Left ventricle myocardium superior (tissue), 1 donor: ENCODE measurements at places on chromosomes 4 and X. TPM values are rescaled to one million over a fixed set of nuclear protein-coding genes. Genes with fewer than 3 reads are reported as not detected.

DNA sequence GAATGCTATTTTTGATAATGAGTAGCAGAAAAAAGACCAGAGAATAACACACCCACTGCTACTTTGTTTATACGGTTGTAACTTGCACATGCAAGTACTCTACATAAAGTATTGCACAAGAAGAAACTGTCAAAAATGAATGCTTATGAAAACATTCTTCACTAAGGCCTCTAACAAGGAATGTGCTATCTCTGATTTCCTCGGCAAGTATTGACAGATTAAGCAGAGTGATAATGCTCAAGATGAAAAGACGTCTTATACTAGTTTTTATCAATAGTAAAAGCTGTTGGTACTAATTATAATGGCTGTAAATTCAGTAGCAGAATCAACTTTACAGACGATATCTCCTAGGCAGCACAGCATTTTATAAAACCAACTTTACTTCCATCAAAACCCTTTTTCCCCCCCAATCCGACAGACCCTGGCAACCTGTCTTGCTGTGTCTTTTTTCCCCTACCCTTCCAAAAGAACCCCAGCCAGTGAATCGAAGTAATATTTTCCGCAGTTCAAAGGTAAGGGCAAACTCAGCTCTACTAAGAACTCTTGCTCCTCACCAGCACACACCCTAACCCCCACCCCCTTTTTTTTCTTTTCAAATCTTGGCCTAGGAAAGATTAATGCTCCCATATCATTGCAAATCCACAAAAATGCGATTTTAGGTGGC, 1.5 kb downstream of the FRYL start:
- DNase-seq, result no peak

- no peak for DNase-seq
Measured at GRCh38 chr4:102334624-102335023, 10.7 kb downstream of the SLC39A8 start.

DNA sequence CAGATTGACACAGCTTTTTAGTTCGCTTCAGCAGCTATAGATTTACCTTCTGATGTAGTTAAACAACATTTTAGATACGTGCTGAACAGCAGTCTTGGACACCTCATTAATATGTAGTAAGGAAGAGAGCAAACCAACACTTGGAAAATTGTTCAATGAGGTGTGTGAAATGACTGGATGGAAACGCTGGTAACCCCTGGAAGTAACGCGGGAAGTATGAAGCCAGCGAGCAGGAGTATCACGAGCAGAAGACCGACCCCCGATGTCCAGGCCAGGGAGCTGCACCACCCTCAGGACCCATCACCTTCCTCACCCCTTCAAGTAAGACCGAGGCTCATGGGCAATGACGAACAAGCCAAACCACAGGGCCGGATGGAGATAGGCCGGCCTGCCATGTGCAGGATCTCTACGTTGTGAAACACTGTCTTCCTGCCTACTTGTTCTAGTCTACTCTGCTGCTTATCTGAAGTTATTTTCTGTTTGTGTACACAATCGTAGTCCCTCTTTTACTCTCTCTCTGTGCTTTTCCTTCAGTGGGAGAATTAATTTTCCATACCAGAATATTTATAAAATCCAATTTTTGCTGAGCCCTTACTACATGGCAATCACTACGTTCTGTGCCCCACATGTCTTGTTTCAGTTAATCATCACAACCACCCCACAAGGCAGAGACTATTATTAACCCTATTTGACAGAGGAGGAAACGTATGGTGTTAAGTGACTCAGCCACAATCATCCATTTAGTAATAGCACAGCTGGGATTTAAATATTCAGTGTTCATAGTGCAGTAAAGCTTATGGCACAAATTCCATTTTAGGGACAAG, 221.7 kb downstream of the APBB2 start:
- no peak for DNase-seq

- peak; percentile 33 for DNase-seq
Measured at GRCh38 chr4:144449611-144450010, 196.3 kb upstream of the HHIP start.

DNA sequence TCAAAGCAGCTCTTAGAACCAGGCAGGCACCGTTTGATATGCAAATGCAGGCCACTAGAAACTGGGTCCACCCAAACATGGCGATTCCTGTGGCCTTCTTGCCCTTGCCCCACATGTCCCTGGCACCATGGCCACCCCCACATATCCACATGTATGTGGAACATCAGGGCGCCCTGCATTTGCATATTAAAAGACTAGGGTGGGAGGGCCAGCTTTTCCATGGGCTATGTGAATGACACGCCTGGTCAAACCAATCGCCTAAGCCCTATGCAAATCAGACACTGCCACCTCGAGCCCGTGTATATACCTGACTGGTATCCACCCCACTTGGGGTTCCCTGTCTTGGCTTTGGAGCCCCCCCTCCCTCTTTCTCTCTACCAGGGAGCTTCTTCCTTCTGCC, 107.0 kb downstream of the ABLIM2 start:
- no peak for DNase-seq

GRCh38 chr4:75822416-75822815, 79.8 kb downstream of the PPEF2 start:
- no peak for DNase-seq

DNA sequence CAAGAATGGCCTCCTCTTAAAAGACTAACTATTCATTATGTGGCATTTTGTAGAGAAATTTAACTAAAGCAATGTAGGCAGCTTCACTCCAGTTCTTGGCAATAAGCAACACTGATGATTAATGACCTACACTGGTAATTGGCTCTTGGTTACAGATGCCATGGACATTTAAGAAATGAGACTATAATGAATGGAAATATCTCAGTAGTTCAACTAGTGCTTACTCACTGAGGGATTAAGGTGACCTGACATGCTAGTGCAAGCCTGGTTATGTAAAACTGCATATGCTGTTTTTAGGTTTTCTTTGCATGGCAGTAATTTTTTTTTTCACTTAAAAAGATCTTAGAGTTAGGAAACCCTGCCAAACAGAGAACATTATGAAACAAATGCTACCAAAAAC, 152.7 kb upstream of the AADAT start:
- DNase-seq, result no peak

DNA sequence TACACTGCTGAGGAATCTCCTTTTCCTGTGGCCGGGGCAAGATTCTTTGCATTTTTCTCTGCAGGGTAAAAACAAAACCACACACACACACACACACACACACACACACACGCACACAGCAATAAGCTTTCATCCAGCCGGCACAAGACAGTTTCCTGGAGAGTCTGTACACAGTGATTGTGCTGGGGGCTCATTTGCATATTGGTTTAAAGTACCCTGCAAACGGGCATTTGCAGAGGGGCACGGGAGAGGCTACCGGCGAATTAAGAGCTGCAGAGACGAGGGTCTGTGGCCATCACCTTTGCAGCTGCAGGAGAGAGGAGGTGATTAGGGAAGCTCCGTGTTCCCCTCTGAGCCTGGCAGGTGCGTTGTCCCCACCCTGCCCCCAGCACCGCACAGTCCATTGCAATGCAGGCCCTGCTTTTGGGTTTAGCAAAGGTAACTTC, 219.9 kb downstream of the SHOX start:
- DNase-seq, result no peak

GRCh38 chrX:113947548-113947947, 636.3 kb upstream of the HTR2C start:
- no peak for DNase-seq

DNA sequence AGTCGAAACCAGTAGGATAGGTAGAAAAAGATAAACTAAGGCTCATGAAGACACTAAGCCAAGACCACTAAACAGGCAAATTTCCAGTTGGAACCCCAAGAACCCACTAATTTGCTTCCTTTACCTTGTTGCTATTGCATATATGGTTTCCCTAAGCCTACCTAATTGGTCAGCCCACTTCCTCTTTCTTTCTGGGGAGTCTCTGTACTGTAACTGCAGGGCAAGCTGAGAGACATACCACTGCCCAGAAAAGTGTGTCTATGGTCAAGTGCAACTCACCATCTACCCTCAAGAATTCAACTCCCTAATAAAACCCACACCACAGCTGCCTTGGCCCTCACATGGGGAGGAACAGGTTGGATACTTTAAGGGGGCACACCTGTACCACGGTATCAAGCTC, 28.6 kb downstream of the IDS start:
- DNase-seq, result no peak

DNA sequence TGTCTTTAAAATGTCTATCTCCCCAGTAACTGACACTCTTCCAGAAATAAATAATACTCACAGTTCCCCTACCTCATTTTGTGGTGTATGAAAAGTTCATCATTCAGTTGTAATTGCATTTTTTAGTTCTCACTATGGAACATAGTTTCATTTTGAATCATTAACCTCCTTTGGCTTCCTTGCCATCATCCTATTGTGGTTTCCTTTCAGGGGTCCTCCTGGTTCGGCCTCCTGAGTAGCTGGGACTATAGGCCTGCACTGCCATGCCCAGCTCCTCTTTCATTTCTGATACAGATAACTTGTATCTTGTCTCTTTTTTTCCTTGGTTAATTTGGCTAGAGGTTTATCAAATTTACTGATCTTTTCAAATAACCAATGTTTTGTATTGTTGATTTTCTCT, 23.1 kb upstream of the BLTP1 start:
- DNase-seq, result no peak

DNA sequence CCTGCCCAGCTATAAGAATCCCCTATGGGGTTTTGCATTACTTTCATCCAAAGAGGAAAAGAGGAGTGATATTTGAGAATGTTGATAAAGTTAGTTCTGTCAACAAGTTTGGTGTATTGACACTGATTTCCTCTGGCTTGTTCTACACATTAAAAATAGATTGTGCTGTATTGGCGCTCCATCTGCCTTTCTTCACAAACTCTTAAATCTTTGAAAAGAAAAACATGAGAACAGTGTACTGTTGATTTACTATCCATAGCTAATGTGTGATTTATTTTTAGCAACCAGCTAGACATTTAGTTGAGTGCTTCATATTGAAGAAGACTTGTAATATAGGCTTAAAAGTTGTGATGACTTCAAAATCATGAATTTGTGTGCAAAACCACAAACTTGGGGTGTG, 261.2 kb upstream of the ANKRD50 start:
- no peak for DNase-seq

DNA sequence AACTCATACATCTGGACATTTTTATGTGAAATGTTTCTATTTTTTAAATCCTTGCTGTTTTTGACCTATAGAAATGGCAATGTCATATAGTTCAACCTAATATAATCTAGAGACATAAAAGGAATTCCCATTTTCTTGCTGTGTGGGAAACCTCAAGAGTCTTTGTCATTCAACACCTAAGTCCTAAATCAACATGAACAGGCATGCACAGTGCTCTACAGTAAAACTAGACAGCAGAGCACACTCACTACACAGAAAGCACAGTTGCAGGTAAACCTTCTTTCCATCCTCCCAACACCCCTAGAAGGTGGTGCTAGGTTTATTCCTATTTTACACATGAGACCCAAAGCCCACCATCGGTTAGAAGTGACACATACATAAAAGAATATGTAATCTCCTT, 79.1 kb upstream of the C1QTNF7 start:
- no peak for DNase-seq

- peak; percentile 26 for DNase-seq
Measured at GRCh38 chr4:81030061-81030980, at the start of gene BMP3. Gene BMP3, plus strand, starts transcription at chr4:81030708. Its CDS starts 577 bp downstream, at chr4:81031285.

GRCh38 chr4:18422685-18423084, 401.1 kb upstream of the LCORL start:
- no peak for DNase-seq

DNA sequence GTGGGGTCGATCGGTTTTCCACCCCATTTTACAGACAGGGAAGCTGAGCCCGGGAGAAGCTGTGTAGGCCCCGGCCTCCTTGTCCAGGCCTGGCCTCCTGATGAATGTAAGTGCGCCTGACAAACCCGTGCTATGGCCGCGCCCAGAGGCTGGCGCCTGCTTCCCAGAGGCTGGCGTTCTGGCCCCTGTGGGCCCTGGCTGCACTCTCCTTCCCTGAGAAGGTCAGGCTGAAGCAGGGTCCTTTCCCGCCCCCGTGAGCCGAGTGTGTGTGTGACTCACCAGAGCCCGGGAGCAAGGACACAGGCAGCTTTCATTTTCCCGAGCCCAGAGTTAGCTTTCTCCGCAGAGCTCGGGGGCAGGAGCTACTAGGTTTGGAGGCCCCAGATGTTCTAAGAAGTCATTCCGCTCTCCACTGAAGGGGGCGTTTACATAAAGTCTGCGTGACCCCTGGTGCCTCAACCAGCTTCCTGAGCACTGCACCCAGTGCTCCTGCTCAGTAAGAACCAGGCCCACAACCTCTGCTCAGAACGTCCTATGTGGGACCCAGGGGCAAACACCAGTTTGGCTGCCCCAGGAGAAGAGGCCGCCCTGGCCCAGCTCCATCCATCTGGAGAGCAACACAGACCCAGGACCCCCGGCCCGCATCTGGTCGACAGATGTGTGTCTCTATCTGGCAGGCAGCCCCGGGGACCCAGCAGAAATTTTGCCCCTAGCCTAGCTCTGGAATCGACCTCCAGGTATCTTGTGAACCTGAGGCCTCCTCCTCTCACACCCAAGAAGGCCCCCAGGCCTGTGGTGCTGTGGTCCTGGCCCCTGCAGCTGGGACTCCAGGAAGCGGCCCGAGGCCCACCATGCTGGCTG, 13.6 kb downstream of the UVSSA start:
- DNase-seq, result no peak

DNA sequence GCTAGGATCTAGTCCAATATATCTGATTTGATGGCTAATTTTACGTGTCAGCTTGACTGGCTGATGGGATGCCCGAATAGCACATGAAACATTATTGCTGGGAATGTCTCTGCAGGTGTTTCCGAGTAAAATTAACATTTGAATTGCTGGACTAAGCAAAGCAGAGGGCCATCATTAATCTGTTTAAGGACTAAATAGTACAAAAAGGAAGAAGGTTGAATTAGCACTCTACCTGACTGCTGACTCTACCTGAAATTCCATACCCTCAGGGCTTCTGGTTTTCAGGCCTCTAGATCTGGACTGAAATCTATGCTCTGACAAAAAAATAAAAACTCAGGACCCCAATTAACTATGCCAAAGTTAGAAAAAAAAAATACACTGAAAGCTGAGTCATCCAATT, 1021.9 kb downstream of the FAM133A start:
- no peak for DNase-seq

DNA sequence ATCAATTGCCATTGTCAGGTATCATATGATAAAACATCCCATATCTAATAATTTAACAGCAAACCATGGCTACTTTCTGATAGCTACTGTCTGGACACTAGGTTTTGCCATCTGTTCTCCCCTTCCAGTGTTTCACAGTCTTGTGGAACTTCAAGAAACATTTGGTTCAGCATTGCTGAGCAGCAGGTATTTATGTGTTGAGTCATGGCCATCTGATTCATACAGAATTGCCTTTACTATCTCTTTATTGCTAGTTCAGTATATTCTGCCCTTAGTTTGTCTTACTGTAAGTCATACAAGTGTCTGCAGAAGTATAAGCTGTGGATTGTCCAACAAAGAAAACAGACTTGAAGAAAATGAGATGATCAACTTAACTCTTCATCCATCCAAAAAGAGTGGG, 7.0 kb downstream of the NPY5R start:
- no peak for DNase-seq

- DNase-seq, result no peak
Measured at GRCh38 chr4:83237591-83237990, 47.0 kb downstream of the COQ2 start.

CLOCK gene
- total RNA-seq, result 37.4 TPM

HPGD gene
- 1.1 TPM for total RNA-seq

BBS7 gene
- 5.3 TPM for total RNA-seq

SEC24B gene
- total RNA-seq, result 29.3 TPM

ANK2 gene
- total RNA-seq, result 350 TPM
